AG08396 (cell line): ENCODE measurements at places on chromosomes 2 and 18.

- no peak for DNase-seq
Measured at GRCh38 chr18:71008257-71008656, 719.4 kb downstream of the SOCS6 start.

GRCh38 chr2:190847504-190848081 is 33.0 kb upstream of the GLS start:
- no peak for DNase-seq

DNA sequence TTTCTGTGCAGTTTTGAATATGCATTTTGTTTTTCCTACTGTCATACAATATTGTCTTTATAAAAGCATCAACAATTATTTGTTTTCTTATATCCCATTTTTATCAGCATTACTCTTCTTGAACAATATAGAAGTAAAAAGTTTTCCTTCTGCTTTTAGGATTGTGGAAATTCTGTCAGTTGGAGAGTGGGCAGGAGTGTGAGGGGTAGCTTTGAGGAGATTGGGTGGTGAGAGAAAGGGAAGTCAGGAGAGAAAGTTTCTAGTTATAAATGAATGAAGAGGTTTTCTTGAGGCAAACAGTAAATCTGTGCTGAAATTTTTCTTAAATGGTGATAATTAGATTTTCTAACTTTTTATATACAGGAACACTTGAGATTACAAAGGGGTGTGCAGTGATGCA is 151.7 kb upstream of the NOSTRIN start:
- DNase-seq: no peak

DNA sequence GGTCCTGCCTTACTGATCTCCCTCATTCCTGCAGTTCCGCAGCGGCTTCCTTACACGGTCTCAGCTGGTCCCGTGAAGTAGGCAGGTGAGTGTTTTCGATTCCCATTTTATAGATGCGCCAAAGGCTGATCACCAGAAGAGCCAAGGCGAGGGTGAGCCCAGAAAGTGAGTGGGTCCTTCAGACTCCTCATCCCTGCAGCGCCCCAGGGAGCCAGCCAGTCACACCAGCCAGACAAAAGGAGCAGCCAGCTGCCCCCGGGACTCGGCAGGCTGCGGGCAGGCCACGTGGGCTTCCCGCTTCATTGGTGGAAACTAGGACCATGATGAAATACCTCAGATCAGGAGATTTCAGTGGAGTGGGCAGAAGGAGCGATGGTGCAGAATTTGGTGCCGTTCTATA is 85.9 kb downstream of the SMAD7 start:
- no peak for DNase-seq

- DNase-seq: no peak
Measured at GRCh38 chr2:22991844-22992243, 393.1 kb upstream of the KLHL29 start.

DNA sequence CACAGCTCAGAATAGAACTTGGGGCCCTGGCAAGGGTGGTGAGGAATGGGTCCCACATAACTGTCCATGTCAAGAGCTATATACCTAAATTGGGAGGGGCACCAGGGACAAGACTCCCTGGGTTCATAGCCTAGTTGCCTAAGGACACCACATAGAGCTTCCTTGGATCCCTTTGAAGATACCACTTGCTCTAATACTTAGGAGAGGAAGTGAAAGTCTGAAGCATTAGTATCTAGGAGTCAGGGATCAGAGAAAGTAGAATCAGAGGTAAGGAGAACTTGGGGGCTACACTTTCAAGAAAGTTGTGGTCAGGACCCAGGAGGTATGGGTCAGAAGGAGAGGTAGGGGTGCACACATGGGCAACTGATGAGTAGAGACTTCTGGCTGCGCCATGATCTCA is 318.2 kb upstream of the SLC39A10 start:
- no peak for DNase-seq

GRCh38 chr2:240326246-240326645 is 109.2 kb upstream of the GPC1 start:
- no peak for DNase-seq

GRCh38 chr2:66560683-66561082 is 125.8 kb downstream of the MEIS1 start:
- DNase-seq: no peak
